ENCODE measurements at places on chromosomes 6 and 20. TPM values are rescaled to one million over a fixed set of nuclear protein-coding genes. Genes with fewer than 3 reads are reported as not detected.

The AVP gene
- total RNA-seq, result not detected

The CST2 gene
- total RNA-seq, result 0.86 TPM

The BMP7 gene
- total RNA-seq, result 4.9 TPM

DNA sequence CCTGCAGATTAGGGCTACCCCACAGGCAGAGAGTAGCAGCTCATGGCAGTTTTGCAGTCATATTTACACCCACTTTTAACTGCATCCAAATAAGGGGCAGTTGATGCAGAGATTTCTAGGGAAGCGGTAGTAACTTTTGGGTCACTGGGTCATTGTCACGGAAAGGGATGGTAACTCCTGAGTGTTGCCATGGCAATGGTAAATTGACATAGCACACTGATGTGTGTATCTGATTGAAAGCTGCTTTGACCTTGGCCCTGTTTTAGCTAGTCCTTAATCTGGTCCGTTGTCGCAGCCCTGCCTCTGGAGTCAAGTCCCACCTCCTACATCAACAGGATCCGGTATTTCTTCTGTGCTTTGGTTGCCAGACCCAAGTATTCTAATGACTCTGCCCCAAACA is 199.1 kb upstream of the TCF21 start:
- DNase-seq, result no peak
- no peaks in the 10 kb centered on the region for H3K36me3 ChIP-seq
- H3K27me3 ChIP-seq, result no peaks in the 10 kb centered on the region
- no peak overlapping the region for H3K4me3 ChIP-seq
- no peaks in the 10 kb centered on the region for H3K4me1 ChIP-seq
- H3K27ac ChIP-seq, result no peak overlapping the region

- H3K36me3 ChIP-seq, result no peaks in the 10 kb centered on the region
- peaks cover 16% of the 10 kb centered on the region for H3K27me3 ChIP-seq
- no peak within 1 kb of the TSS for H3K27ac ChIP-seq
- no peak for DNase-seq
- peaks cover 16% of the 10 kb centered on the region for H3K4me1 ChIP-seq
These were observed at the start of gene KCNG1 for GRCh38 chr20:51022803-51023616. Gene KCNG1, minus strand, starts transcription at chr20:51023107. Its CDS starts 12,769 bp downstream, at chr20:51010338.

DNA sequence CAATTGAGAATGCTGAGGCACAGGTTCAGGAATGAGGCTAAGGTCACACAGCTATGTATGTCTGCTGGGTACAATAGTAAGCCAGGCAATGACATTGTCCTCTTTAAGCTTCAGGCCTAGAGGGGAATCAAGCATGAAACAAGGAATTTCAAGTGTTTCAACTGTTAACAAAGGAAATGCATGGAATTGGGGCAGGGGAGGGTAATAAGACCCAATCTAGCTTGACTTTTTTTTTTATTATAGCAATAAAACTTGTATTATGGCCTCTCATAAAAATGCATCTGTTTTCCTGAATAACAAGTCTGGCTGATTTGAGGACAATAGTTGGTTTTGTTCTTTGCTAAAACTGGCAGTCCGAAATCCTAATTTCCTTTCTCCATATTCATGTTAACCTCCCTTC is 336.7 kb downstream of the CBLN4 start:
- no peak overlapping the region for H3K4me3 ChIP-seq
- no peaks in the 10 kb centered on the region for H3K27me3 ChIP-seq
- DNase-seq, result no peak
- no peaks in the 10 kb centered on the region for H3K4me1 ChIP-seq
- H3K27ac ChIP-seq, result no peak overlapping the region
- H3K36me3 ChIP-seq, result no peaks in the 10 kb centered on the region

DNA sequence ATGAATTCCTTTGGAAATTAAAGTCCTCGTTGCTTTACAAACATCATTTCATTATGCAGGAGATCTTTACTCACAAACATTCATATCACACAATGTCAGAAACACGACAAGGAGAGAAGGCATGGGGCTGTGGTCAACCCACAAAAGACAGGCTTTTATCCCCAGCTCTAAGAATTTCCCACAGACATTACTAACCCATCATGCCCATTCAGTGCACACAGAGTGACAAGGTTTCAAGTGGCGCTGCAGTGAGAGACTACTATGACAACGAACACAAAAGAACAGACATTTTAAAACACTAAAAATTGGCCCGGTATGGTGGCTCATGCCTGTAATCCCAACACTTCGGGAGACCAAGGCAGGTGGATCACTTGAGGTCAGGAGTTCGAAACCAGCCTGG is 579.8 kb upstream of the AGPAT4 start:
- H3K27me3 ChIP-seq, result no peaks in the 10 kb centered on the region
- no peak overlapping the region for H3K4me3 ChIP-seq
- no peaks in the 10 kb centered on the region for H3K36me3 ChIP-seq
- H3K27ac ChIP-seq, result no peak overlapping the region
- no peaks in the 10 kb centered on the region for H3K4me1 ChIP-seq
- DNase-seq, result no peak

- peaks cover 41% of the 10 kb centered on the region for H3K4me1 ChIP-seq
- peak; percentile 95 for DNase-seq
- H3K36me3 ChIP-seq, result peaks cover 5% of the 10 kb centered on the region
These were observed at the start of gene ANKS1A for GRCh38 chr6:34888874-34889555. Gene ANKS1A, plus strand, starts transcription at chr6:34889255. Its CDS starts 148 bp downstream, at chr6:34889403.
